ENCODE measurements at places on chromosomes 4 and X.

GRCh38 chr4:29058531-29058930, 1661.6 kb upstream of the PCDH7 start:
- DNase-seq, result no peak

DNA sequence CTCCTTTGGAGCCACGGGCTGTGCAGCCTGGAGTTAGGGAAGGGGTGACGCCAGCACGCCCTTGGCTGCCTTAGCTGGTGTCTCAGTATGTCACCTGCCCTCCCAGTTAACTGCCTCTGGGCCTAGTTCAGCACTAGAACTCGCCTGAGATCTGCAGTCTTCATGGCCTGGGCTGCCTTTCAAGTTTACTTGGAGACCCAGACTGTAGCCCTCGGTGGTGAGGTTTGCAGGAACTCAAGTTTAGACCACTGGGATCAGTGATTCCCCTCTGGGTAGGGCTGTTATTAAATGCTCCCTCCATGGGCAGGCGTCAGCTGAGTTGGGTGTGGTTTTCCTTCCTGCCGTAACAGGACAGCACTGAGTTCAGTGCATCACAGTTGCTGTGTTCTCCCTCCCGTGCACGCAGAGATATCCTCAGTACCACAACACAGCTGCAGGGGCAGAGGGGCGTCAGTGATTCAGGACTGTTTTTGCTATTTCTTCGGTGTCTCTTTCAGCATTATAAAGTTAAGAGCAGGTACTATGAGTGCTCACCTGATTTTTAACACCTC, 30.5 kb downstream of the PLAC8 start:
- peak; percentile 24 for DNase-seq

GRCh38 chr4:51874551-51874950, 31.6 kb downstream of the DCUN1D4 start:
- DNase-seq, result no peak

- DNase-seq, result no peak
These were observed 31.9 kb downstream of the ANAPC10 start for GRCh38 chr4:145066063-145066501.

GRCh38 chr4:173135241-173135847, 33.3 kb upstream of the GALNT7 start:
- DNase-seq, result no peak

DNA sequence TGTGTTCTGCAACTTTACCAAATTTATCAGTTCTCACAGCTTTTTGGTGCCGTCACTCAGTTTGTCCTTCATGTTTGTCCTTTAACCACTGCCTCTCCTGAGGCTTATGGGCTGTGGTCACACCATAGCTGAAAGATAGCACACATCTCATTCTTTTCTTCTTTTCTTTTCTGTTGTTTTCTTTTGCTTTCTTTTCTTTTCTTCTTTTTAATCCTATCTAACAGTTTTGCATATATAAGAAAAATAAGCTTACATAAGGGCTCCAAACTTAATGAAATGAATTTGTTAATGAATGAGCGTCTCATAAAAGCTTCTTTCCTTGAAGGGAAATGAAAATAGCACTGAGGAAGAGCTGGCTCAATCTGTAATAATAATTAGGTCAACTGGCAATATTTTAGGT, 1061.2 kb downstream of the PCDH18 start:
- no peak for DNase-seq

DNA sequence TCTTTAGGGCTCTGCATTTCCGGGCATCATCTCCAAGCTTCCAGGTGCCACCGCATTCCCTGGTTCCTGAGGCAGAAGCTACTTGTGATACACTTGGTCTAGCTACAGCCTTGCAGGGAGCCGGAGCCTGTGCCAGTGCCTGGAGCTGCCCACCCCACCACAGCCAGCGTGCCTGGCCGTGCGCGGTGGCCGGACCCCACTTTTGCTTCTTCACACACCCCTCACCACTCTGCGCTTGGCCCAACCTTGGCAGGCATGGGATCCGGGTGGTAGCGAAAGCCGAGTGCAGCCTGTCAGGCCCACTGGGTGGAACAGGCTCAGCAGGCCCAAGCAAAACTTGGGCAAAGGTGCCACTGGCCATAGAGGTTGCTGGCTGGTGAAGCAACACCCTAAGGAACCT, 823.7 kb downstream of the GLUD2 start:
- DNase-seq, result no peak

GRCh38 chr4:11021333-11021732, 336.8 kb upstream of the CLNK start:
- no peak for DNase-seq

- DNase-seq, result no peak
These were observed 637.5 kb upstream of the SLIT2 start for GRCh38 chr4:19614171-19614570.

GRCh38 chrX:115898382-115899001, 272.1 kb upstream of the AGTR2 start:
- DNase-seq, result peak; percentile 57

DNA sequence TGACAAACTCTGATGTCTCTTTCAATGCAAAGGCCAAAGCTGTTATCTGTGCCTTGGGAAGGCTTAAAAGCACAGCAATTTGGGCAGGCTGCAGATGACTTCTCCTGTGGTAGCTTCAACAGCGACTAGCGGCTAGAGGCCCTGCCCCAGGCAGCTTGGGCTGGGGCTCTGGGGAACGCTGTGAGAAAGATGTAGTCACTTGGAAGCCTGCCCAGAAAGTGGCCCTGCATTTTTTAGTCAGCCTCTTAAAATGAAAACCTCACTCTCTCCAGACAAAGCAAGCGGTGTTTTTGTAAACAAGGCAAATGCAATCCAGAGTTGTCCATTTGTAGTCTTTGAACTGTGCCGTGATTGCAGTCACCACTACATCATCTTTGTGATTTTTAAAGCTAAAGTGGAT, 27.5 kb downstream of the PCYT1B start:
- no peak for DNase-seq

DNA sequence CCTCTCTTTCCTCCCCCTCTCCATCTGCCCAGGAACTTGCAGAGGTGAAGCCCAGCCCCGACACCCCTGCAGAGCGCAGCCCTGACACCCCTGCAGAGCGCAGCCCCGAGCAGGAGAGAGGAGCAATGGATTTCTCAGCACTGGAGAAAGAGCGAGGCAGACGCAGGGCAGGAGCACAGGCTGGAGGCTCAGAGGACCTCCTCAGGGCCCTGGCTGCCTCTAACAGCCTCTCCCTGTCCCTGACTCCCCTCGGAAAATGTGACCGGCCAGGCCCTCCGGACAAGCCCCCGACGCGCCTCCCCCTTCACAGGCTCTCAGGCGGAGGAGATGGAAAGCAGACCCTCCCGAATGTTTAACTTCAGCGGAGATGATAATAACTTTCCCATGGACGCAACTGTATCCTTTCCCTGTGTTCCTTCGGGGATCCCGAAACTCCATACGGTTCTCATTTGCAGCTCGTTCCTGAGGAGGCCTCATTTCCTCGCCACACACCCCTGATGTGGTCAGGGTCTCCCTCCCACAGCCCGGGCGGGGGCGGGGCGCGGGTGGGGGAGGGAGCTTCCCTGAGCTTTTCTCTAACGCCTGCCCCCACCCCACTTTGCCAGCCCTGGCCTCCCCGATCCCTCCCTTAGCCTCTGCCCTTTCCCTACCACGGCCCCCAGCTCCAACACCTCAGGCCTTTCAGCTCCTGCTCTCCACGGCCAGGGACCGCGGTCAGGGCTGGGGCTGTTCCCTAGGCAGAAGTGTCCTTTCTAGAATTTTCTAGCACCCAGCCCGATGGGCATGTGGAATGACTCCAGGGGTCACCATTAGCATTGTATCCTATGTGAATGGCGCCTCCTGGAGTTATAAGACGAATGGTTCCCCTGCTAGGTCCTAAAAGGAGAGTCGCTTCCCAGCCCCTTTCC, 201.1 kb upstream of the BCOR start:
- no peak for DNase-seq

GRCh38 chr4:67459164-67459563, 86.1 kb downstream of the CENPC start:
- DNase-seq, result no peak

DNA sequence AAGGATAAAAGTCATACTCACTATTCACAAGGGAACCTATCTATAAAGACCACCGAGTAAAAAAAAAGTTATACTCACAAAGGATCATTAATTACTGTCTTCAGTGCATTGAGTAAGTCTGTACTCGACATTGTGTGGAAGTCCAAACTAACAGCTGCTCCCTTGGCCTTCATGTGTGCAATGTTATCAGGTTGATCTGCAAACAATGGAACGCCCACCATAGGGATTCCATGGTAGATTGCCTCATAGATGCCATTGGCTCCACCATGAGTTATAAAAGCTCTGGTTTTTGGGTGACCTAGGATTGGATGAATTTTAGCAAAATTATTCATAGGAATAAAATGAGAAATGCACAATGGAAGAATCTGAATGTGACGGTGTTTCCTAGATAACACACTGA, 10.6 kb downstream of the UGT2B4 start:
- no peak for DNase-seq

DNA sequence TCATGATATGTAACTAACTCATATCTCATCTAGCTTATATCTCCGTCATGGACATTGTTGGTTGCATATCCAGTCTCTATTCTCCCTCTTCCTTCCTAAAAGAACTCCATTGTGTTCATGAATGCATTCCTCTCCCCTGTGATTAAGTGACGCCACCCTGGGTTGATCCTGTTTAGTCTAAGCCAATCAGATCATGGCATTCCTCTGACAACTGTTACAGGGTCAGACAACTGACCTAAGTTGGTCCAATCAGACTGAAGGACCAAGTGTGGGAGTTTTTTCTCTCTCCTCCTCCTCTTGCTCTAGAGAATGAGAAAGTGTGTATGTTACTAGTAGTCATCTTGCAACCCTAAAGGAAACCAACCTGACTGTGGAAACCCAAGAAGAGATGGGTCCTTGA, 3.6 kb downstream of the APOO start:
- DNase-seq, result no peak

DNA sequence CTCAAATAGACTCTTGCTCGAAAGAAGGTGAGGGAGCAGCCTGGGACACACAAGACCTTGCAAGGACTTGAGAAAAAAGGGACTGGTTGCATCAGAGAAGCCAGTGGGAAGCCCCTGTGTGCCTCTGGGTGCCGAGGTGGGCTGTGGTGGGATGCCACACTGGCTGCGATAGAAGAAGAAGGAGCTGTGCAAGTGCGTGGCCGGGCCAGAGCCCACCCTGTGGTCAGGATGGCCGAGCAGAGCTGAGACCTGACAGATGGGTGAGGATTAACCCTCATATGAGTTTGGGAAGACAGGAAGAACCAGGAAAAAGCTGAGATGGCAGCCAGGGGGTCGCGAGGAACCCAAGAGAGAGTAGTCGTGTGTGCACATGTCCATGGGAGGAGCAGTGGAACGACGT, 44.6 kb upstream of the HGFAC start:
- no peak for DNase-seq

DNA sequence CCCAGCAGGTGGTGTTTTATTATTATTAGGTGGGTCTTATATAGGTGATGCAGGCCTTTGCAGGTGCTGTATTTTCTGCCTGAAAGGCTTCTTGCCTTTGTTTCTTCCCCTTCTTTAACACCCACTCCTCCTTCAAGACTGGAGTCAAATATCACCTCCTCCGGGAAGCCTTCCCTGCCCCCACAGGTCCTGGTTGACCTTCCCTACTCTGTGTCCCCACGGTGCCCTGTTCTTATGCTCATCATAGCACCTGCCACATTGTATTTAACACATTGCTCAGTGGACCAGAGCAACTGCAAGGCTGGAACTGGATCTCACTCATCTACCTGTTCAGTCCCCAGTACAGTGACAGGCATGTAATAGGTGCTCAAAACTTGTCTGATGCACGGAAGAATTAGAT, 39.8 kb upstream of the LGI2 start:
- DNase-seq, result no peak

DNA sequence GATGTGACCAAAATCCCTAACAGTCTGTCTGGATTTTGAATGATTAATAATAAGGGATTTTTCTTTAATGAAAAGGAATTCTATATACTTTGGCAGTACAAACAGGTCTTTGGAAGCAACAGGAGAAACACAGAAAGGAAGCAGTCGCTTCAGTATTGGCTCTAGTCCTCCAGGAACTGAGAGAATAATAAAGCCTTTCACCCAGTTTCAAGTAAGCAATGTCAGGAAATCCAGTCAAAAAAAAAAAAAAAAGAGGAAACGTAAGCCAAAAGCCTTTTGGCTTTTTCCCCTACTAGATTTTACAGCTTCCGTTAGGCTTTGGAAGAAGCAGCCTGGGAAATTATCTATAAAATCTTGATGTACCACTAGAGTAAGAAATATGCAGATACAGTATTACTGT, 61.7 kb upstream of the HDAC8 start:
- no peak for DNase-seq

DNA sequence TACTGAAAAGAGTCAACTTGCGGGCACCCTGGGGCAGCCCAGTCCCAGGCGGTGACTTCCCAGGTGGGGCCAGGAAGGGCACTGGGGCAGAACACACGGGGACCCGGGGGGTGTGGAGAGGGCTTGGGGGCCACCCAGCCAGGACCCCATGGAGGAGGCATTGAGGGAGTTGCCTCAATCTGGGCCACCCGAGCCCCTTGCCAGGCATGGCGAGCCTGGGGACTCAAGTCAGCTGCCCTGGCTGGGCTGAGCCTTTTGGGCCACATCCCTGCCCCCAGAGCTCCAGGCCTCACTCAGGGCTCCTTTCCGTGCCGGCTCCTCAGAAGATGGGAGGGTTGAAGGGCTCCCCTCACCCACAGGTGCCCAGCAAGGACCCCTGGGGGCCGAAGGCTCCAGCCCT, 6.6 kb upstream of the CPLX1 start:
- DNase-seq, result no peak

Data from activated CD8-positive, alpha-beta memory T cell treated with anti-CD3 and anti-CD28 coated beads, Interleukin-2, amount 50 U/mL, for 4 hours (primary cell).